ENCODE measurements at places on chromosomes 6 and 20. TPM values are rescaled to one million over a fixed set of nuclear protein-coding genes. Genes with fewer than 3 reads are reported as not detected.

DNA sequence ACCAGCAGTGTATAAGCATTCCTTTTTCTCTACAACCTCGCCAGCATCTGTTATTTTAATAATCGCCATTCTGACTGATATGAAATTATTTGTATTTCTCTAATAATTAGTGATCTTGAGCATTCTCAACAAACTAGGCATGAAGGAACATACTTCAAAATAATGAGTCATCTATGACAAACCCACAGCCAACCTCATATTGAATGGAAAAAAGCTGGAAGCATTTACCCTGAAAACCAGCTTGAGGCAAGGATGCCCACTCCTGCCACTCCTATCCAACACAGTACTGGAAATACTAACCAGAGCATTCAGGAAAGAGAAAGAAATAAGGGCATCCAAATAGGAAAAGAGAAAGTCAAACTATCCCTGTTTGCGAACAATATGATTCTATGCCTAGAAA, 390.6 kb upstream of the ID4 start:
- DNase-seq: no peak

- no peak for DNase-seq
Observed at GRCh38 chr6:45566882-45567281, 189.1 kb upstream of the SUPT3H start.

DNA sequence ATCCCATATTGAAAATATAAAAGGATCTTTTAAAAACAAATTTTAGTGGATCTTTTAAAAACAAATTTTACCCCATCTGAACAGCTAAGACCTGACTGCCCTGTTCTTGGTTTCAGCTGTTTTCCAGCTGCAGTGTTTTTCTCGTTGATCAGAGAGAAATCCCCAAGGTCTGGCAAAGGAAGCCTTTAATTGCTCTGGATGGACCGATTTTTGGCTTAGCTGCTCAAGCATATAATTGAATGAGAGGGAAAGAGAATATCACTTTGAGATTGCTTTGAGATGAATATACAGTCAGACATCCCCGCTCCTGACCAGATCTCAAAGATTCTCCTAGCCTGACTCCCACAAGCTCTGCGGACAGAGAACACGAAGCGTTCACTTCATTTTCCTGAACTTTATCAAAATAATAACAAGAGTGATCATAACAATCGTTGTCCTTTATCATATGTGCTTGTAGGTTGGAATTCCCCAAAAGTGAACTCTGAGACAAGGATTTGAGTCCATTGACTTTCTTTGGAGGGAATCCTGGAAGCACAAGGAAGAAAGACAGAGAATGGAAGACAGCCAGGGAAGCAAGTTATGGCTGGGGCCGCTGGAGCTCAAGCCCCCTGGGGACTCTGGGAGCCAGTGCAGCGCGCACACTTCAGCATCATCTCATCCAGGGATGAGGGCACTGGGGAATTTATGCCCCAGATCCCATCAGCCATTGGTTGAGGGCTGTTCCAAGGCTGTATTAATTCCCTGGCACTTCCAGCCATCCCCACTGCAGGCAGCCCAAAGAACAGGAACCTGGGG, 101.3 kb downstream of the SNX5 start:
- DNase-seq: no peak

- no peak for DNase-seq
Observed at GRCh38 chr6:147823936-147824335, 315.4 kb downstream of the SAMD5 start.

SLC25A27 gene
- not detected for total RNA-seq

GRCh38 chr6:65998544-65998943, 291.5 kb upstream of the EYS start:
- DNase-seq: no peak

GRCh38 chr6:110055387-110055735, 77.2 kb downstream of the GPR6 start:
- no peak for DNase-seq

CLDN20 gene
- not detected for total RNA-seq

DNA sequence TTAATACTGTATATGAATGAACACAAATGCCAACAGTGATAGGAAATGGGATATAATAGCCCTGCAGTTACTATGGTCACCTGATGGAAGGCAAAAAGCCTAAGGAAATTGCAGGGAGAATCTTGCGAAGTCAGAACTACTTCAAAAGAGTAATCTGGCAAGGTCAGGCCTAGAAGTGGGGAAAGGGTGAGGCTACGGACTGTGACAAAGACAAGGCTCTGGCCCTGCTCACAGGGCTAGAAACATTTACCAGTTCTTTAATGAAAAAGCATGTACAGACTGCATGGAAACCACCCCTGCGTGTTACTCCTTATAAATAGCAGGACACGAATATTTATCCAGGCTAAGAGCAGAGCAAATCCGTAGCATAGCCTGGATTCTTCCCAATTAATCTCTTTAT, 52.5 kb upstream of the HECA start:
- DNase-seq: no peak

GRCh38 chr6:97757575-97757974, 474.6 kb upstream of the MMS22L start:
- no peak for DNase-seq

DNA sequence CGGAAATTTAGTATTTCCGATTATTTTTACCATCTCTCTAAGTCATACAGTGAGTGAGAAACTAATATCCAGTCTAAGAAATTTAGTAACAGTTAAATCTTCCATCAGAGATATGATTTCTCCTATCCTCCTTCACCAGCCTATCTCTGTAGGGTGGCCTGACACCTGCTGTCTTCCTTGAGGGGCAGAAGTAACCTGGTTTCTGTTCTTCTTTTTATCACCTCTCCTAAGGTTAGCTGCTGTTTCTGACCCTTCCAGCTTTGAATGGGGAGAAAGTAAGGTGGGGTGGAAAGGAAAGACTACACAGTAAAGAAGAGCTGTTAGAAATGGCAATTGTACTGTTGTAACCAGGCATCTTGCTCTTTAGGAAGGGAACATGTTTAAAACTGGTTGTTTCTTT, 447.7 kb downstream of the PHF3 start:
- DNase-seq: no peak

- DNase-seq: no peak
Observed at GRCh38 chr20:20743511-20744169, 31.2 kb upstream of the RALGAPA2 start.

CHRNA4 gene
- total RNA-seq: not detected

NRSN1 gene
- not detected for total RNA-seq

DNA sequence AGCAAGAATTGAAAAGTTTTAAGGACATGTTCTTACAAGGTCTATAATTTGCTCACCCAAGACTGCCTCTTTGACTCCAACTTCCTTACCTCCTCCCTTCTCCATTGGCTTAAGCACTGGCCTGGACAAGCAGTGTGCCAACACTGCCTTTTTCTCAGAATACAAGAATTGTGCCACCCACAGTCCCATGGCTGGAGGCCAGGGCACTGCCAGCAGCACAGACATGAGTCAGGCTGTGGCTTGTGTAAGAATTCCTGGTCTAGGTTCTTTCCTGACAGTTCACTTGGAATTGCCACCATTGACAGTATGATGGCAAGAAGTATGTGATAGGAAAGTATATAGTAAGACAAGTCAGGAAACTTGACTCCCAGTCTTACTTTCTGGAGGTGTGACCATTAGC, 202.7 kb upstream of the MARCKS start:
- DNase-seq: no peak

- no peak for DNase-seq
Observed at GRCh38 chr20:23680146-23680545, 8.7 kb downstream of the CST4 start.

DLL1 gene
- 10.7 TPM for total RNA-seq

- no peak for DNase-seq
Observed at GRCh38 chr20:62876902-62877816, 15.5 kb upstream of the TCFL5 start.
